ENCODE measurements at places on chromosomes 1 and 21.

- DNase-seq, result no peak
Measured at GRCh38 chr1:89594096-89594740, 38.7 kb upstream of the LRRC8C start.

- no peak for DNase-seq
Measured at GRCh38 chr1:85494904-85495266, 29.9 kb upstream of the DDAH1 start.

- no peak for DNase-seq
Measured at GRCh38 chr1:165443539-165444311, 1.2 kb downstream of the RXRG start.

- no peak for DNase-seq
Measured at GRCh38 chr1:172657586-172657985, 1.3 kb upstream of the FASLG start.

- no peak for DNase-seq
Measured at GRCh38 chr1:179300112-179300511, 6.5 kb downstream of the SOAT1 start.

DNA sequence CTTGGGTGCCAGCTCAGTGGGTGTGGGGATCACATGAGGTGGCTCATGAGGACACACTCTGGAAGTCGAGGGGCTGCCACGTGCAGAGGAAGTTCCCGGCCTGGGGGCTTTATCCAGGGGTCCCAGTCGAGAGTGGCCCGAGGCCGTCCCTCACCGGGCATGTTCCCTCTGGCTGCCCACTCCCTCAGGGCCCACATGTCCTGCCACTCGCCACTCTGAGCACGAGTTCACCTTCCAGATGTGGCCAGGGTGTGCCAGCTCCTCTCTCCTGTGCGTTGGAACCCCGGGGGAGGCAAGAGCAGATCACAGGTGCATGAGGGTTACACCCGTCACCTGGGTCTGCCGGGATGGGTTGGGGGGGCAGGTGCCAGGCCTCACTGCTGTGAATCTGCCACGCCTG lies 14.6 kb downstream of the TMEM201 start:
- DNase-seq, result no peak

GRCh38 chr1:228105996-228106799 lies 2.9 kb downstream of the MRPL55 start:
- DNase-seq, result no peak

DNA sequence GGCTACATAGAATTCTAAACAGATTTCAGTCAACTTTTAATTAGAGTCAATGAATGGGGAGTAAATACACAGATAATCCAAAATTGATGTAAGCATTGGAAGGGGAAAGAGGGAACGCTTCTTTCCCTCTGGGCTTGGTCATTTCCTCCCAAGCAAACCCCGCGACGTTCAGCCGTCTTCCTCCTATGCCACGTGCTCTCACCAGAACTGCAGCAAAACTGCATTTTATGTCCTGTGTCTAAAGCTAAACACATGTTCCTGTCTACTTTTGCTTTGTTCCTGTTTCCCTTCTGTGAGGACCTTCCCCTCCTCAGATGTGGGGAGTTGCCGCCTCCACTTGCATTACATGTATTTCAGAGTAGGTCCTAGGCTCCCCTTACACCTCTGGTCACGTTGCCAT lies 27.2 kb downstream of the UTP25 start:
- no peak for DNase-seq

DNA sequence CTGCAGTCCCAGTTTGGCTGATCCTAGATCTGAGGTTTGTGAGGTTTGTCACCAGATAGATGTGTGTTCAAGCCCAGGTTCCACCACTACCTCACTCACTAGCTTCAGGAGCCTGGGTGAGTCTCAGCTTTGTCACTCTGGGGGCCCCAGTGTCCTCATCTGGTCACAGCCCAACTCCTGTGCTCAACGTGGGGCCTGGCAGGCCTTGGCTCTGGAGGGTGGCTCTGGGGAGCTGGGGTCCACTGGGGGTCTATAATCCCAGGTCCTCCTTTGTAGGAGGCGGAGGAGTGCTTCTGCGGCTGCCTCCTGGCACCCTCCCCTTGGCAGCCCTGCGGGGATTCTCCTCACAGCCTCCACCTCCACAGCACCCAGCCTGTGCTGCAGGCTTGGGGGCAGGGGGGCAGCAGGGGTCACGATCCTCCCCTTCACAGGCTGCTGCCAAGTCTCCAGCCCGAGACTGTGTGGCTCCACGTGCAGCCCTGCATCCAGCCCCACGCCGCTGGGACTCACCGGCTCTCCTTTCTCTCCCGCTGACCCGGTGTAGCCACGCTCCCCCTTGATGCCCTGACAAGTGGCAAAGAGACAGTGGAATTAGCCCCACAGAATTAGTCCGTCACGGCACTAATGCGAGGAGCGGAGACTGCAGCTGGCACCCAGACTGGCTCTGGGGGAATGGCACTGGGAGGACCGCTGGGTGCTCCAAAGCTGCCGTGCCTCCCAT lies 22.5 kb upstream of the PEF1 start:
- DNase-seq, result no peak

DNA sequence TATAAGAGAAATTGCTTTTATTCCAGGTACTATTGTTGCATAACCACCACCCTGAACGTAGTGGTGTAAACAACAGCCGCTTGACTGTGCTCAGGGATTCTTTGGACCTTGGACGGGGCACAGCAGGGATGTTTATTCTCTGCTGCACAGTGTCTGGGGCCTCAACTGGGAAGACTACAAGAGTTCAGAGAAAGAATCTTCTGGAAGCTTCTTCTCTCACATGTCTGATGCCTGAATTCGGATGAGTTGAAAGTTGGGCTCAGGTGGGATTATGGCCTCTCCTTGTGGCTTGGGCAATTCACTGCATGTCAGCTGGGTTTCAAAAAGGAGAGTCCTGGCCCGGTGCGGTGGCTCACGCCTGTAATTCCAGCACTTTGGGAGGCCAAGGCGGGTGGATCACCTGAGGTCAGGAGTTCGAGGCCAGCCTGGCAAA lies 19.0 kb upstream of the SSBP3 start:
- DNase-seq, result no peak

- no peak for DNase-seq
Measured at GRCh38 chr1:6275826-6276782, 15.2 kb upstream of the GPR153 start.

Measured in breast epithelium (tissue), 4 donors.